ENCODE measurements at places on chromosomes 2 and 18.
A peak's percentile ranks its signal among the peaks of the same experiment; 100 is the strongest.

- no peak for DNase-seq
Observed at GRCh38 chr2:139864821-139865302, 1084.7 kb upstream of the NXPH2 start.

- DNase-seq, result no peak
Observed at GRCh38 chr2:242043538-242044312, 174.2 kb downstream of the RTP5 start.

- no peak for DNase-seq
Observed at GRCh38 chr2:48412443-48413250, 117.3 kb upstream of the STON1 start.

DNA sequence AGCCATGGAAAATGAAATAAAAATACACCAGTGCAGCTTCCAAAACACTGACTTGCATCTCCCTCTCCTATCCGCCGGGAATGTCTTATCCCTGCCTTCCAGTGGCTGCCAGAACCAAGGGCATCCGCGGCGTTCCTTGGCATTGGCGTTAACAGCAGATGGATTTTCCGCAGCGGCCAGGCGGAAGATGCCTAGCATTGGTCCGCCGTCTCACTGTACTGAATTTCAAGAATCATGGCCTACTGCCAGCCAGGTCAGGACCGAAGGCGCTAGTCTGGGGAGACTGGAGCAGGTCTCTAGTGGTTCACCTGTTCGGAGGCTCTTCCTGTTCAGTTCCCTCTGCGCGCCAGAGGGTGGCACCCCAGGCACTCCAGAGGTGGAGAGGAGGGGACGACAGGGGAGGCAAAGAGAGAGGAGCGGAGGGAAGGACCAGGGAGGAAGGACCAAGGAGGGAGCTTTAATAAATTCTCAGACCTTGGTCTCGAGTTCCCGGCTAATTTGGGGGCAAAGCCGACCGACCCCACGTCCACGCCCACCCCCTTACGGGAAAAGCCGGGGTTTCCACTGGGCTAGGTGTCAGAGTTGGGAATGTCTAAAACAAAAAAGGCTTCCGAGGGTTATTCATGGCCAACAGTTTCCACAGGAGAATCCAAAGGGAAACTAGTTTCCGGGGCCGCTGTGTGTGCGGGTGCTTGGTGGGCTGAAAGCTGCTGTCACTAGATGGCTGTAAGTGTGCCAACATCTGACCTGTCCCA, 3.7 kb upstream of the BCL2L11 start:
- peak; percentile 77 for DNase-seq

DNA sequence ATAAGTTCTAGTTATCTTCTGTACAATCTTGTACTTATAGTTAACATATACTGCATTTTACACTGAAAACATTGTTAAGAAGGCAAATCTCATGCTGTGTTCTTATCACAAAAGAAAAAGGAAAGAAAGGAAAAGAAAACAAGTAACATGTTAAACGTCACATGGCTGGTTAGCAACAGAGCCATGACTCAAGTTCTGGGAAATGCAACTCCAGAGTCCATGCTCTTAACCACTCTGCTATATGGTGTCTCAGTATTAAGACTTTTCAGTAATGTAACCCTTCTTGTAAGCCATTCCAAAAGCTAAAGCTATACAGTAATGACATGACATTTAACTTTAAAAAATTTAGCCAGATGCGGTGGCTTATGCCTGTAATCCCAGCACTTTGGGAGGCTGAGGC, 181.4 kb downstream of the BARD1 start:
- DNase-seq, result no peak

DNA sequence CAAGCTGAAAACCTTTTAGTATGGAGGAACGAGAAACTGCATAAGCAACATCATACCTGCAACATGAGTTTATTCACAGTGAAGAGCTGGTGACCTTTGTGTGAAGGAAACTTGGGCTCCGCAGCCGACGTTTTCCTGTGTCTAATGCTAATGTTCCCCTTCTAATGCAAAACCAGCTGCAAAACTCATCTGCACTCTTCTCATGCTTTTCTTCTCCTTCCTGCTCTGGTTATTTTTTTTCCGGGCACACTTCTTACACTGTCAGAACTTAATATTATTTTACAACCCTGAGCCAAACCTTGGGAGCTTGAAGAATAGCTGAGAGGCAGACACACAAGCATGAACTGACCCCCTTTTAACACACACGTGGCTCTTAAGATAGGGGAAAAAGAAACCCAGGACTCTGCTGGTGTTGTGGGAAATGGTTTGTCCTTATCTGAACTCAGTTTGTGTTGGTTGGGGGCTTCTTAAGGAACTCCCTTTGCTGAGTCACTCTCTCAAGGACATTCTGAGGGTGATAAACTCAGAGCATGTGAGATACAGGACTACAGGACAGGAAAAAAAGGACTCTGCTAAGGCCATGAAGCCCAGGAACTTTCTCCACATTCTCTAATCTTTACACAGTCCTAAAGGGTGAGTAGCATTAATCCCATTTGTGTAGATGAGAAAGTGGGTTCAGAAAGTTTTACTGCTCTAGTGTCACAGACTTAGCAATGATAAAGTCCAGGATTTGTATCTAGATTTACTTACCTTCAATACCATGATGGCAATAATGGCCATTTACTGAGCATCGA, 439.3 kb upstream of the TRIB2 start:
- DNase-seq, result no peak

- peak; percentile 32 for DNase-seq
Observed at GRCh38 chr2:218257390-218257981, 3.3 kb upstream of the GPBAR1 start.

DNA sequence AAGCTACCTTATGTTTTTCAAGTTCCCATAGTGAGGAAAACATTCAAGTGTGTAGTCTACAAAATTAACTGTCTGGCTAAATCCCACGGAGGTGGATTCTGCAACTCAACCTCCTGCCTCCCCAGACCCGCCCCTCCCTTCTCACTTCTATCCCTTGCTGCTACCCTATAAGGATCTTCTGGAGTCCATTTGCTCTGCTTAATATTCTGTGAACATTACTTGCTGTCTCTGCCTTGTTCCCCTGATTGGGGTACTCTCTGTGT, 163.2 kb downstream of the KCNE4 start:
- DNase-seq, result no peak

DNA sequence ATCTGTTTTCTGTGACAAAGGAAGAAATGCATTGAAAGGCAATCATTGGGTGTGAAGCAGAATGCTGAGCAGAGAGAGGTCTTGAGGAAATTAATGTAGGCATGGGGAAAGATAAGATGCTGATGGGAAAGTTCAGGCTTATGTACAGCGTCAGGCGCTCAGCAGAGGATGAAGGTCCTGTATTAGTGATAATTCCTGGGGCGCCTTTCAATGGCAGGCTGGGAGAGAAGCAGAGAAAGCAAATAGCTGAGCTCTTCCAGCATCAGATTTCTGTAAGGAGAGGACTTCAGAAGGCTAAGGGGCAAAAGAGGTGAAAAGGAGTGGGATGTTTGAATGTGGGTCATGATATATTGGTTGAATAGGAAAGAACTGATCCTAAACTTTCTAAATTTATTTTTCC, 129.8 kb downstream of the HNMT start:
- no peak for DNase-seq

- DNase-seq, result no peak
Observed at GRCh38 chr18:13582178-13582670, 144.1 kb downstream of the FAM210A start.

DNA sequence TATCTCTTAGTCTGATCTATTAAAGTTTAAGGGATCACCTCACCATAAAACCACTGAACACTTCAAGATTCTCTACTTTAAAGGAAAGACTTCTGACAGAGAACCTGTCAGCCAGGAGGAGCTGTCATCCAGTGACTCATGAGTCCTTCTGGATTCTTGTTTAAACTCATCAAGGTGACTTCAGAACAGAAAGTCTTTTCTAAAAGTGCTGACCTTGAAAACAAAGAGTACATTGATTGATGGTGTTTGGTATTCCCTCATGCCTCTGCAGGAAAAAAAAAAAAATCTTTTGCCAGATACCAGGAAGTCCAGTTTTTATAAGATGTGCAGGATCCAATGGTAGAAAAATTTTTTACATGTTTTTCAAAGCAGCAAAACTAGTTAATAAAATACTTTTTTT, 12.3 kb downstream of the DSG2 start:
- no peak for DNase-seq

DNA sequence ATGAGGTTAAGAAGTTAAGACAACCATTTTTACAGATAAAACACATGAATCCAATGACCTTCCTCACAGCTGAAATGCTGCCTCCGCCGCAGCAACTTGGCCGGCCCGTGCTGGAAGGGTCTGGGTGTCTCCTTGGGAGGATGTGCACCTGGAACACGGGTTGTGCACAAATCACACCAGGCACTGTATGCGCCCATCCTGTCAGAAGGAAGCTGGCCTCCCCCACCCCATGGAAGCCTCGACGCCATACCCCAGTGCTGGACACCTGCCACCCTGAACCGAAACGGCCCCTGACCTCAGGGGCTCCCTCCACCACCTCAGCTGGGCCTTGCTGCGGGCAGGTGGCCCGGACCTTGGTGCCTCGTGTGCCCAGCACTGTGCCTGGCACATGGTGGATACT, 111.8 kb downstream of the PXDN start:
- DNase-seq, result no peak

DNA sequence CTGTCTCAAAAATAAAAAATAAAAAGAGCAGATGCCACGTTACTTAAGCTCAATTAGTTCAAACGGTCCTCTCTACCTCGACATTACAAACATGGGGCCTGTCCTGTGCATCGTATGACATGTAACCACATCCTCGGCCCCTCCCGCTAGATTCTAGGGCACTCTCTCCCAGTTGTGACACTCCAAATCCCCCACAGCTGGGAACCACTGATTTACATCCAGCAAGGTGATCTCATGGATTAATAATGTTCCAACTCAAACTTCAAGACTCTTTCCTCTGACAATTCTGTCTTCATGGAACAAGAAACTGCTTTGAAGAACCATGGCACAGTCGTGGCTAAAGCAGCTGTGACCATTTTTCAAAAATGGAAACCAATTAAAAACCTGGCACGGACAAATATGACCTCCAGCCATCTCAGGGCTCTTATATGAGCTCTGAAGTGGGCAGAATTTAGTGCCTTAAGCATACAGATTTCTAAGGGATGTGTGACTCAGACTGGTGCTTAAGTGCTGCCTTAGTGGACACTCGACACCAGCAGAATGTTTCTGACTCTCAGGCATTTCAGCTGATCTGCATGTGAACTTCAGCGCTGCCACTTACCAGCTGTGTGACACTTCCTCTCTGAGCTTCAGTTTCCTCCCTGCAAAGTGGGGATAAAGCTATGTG, 31.7 kb upstream of the ASAP2 start:
- no peak for DNase-seq

DNA sequence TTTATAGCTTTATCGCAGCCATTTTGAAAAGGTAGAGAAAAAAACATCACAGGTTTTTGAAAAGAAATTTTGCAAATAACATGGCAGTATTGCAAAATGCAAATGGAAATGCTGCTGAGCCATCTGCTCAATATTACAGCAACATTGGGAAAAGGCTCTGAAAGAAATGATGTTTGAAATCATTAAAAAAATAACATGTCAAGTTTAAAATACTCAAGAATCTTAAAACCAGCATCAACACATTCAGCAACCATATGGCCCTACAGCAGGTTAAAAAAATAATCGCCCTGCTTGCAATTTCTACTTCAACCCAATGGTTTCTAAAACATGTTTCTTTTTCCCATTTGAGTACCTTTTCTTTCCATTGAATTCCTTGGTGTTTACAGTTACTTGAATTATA, 289.4 kb downstream of the AFF3 start:
- DNase-seq, result no peak

DNA sequence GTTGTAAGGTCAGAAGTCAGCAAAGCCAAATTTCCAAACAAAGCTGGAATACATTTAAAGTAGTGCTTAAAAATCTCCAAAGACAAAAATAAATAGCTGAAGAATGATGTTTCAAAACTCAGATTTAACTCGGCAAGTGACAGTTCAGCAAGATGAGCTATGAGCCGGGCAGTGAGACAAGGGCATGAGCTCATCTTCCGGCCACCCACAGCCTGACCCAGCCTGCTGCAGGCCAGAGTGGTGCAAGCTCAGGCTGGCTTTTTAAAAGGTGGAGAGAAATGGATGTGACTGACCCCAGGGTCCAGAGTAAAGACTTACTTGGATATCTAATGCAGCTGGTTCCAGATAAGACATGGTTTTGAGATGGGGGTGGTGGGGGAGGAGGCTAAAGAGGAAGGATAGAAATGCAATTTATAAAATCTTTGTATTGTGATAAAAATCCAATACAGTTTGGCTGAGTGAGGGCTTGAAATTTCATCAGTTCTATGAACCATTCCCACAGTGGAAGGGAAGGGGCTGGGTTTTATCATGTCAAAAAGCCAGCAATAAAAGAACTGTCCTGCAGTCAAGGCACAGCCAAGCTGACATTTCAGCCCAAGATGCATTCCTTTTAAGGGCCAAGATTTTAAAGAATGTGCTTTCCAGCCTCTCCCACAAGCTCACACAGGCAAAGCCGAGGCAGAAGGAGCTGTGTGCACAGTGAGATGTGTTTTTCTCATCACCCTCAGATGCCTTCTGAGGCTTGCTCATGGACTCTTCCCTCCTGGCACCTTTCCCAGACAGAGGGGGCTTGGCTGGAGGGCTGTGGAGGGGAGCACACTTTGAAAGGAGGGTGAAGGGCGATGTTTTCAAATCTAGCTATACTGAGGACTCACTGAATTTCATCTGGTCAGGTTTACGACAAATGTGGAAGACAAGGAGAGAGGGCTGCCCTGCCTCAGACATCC, 97.9 kb upstream of the KLHL29 start:
- no peak for DNase-seq

DNA sequence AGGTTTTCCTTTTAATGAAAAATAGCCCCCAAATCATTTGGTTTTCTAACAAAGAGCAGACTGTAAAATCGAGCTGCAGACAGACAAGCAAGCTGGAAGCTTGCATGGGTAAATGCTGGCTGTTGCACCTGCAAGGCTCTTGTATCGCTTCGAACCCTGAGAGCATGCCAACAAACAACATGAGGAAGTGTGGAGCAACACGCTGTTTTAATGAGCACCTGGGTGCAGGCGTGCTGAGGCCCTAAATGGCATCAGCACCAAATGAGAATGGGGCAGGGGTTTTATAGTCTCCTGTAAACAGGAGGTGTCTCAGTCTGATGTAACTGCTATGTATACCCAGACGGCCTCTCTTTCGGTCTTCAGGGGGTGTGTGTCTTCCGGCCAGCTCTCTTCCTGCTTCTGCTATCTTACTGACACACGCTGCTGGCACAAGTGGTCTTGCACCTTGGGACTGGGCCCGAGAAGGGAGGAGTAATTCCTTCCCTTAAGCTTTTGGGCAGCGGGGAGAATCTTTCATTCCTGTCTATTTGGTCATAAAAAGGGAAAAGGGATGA, 31.9 kb upstream of the CDH2 start:
- no peak for DNase-seq

GRCh38 chr2:464562-465309, 176.8 kb upstream of the ALKAL2 start:
- DNase-seq, result no peak
